ENCODE measurements at places on chromosomes 7 and 10.

GRCh38 chr10:74039561-74040145 lies 41.7 kb downstream of the VCL start:
- DNase-seq: no peak

DNA sequence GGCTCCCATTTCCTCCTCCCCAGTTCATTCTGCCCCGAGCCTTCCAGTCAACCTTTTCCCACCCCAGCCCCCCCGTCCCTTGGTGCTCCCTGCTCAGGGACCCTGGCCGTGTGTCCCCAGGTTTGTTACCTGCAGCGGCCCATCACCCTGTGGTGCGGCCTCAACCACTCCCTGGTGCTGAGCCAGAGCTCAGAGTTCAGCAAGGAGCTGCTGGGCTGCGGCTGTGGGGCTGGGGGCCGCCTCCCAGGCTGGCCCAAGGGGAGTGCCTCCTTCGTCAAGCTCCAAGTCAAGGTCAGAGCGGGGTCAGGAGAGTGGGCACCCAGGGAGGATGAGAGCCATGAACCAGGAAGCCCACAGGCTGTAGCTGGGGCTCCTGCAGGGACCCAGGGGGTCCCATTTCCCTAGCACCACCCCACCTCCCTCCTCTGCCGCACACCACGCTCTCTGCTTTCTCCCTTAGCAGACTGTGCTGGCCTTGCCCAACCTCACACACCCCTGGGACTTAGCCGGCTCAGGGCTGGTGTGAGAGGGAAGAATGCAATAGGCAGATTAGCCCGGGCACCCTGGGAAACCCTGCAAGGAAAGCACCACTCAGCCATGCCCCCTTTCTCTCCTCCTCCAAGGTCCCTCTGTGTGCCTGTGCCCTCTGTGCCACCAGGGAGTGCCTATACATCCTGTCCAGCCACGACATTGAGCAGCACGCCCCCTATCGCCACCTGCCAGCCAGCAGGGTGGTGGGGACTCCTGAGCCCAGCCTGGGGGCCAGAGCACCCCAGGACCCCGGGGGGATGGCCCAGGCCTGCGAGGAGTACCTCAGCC lies 2.0 kb upstream of the PCOLCE start:
- no peak for DNase-seq

DNA sequence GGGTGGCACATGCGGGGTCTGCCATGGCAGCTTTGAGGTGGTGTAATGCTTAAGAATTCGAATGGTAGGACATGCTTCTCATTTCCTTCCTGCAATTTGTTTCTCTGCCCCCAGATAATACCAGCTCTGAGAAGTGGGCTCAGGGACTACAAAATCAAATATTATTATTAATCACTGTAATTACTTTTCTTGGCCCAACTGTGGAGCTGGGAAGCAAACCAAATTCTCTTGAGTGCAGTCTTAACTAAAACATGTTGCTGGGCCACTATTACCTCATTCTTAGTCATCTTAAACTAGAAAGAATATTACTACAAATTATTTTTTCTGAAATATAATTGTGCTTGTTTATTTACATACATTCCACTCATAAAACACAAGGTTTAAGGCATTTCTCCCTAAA lies 566.7 kb upstream of the NRP1 start:
- DNase-seq: no peak

DNA sequence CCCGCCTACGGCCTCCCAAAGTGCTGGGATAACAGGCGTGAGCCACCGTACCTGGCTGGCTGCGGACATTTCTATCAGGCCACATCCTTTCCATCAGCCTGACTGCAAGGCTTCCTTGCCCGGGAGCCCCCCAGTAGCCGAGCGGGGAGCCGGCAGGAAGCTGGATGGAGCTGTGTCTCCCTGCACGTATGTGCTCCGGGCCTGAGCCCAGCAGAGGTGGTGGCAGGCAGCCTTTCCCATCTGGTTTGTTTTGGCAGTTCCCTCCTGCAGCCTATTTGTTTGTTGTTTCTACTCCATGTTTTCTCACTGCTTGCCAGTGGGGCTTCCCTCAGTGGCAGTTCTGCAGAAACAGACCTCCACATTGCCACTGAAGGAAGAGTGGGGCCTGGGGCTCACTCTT lies 5.4 kb downstream of the POP7 start:
- no peak for DNase-seq

DNA sequence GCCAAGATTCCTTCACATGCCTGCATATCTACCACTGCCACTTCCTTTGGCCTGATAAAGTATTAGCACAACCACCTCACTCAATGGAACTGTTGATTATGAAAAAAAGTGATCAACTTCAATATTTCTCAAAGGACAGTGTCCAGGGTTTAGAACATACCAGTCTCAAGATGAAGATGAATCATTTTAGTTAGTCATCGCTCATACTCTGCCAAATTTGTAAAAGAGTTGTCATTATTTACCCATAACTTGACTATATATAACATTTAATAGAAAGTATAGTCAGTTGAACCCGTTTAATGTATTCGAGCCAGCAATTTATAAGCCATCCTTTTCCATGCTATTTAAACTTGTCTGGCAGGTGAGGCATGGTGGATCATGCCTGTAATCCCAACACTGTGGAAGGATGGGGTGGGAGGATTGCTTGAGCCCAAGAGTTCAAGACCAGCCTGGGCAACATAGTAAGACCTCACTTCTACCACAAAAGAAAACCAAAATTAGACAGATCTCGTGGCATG lies 33.2 kb downstream of the SPAM1 start:
- no peak for DNase-seq

DNA sequence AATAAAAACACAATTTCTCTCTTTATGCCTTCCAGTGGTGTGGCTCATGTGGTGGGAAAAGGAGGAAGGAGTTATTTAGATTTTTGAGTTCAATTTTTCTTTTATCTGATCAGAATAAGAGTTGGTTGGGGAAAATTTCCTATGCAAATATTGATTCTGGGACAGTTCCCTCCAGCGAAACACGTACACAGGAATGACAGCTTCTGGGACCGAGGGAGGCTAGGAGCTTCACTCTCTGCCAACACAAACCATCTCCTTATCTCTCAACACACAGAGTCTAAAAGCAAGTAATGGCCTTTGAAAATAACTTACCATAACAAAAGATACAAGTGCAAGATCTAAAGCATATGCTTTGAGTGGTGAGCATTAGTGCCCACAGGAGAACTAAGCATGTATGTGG lies 122.7 kb downstream of the RAPGEF5 start:
- DNase-seq: no peak

DNA sequence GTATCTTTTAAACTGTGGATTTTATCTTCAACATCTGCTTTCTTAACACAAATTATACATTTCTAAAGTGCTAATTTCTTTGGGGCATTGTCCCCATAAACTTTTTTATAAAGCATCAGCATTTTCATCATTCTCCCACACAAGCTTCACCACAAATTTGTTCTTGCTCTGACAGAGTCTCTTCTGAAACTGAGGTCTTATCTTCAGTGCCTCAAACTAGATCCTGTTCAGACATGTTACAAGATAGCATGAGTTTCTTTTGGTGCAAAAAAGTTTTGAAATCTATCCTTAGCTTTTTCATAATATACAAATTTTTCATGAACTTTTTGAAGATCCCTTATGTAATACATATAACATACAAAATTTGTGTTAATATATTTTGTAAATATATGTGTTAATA lies 346.6 kb downstream of the IPMK start:
- no peak for DNase-seq

DNA sequence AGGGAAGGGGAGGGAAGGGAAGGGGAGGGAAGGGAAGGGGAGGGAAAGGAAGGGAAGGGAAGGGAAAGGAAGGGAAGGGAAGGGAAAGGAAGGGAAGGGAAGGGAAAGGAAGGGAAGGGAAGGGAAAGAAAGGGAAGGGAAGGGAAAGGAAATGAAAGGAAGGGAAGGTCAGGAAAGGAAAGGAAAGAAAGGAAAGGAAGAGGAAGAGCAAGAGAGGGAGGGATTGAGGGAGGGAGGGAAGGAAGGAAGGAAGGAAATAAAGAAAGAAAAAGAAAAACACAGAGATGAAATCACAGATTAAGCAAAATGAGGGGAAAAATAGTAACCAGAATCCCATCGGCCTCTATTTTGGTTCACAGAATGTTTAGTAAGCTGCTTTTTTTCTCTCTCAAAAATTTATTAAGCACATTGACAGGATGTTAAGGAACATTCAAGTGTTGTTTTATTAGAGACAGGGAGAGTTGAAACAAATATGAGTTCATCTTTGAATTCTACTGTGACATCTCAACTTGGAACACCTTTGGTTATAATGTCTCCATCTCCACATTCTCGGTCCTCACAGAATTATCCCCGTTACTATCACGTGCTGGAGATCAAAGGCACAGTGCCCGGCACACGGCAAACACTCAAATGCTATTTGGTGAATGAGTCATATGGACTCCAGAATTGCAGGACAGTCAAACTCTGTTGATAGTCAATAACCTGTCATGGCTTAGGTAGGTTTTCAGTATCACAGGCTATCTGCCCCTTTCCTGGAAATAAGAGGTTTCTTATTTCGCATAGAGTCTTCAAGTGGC lies 52.4 kb downstream of the ABCB1 start:
- no peak for DNase-seq

- no peak for DNase-seq
Measured at GRCh38 chr10:27884185-27884641, 114.7 kb downstream of the ODAD2 start.
